ENCODE measurements at places on chromosomes 7 and 10.

- peak; percentile 41 for DNase-seq
Observed at GRCh38 chr10:79376751-79377556, 29.7 kb downstream of the PPIF start.

- DNase-seq: no peak
Observed at GRCh38 chr10:113329121-113329596, 223.7 kb upstream of the HABP2 start.

DNA sequence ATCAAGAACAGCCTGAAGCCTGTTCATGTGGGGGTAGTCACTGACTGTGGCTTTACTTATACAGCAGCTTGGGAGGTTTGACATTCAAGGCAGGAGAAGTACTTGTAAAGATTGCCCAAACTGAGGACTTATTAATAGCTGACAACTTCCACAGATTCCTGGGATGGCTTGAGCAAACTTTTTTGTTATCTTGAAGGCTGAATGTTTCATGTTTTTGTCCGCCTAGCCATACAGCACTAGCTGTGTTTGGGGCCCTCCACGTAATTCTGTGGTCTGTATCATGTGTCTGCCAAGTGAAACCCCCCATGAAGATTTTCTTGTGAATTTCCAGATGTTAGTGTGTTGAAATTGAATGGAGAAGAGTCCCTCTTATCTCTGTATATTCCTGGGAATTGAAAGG lies 38.6 kb downstream of the FAS start:
- no peak for DNase-seq

GRCh38 chr10:12098966-12099365 lies 30.2 kb downstream of the DHTKD1 start:
- DNase-seq: no peak

DNA sequence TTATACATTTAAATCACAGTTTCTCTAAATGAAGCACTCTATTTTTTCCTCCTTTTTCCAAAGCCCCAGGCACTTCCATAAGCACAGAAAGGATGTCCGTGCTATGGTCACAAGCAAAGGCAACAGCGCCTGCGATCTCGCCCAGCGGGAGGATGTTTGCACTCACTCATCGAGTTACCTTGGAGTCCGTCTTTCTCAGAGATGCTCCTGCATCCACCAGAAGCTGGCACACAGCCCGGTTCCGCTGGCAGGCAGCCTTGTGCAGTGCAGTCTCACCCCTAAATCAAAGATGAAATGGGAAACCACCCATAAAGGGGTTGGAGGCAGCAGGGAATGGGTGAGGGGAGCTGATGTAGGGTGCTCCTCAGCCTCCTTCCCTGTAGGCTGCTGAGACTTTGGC lies 51.9 kb upstream of the PTN start:
- DNase-seq: no peak

DNA sequence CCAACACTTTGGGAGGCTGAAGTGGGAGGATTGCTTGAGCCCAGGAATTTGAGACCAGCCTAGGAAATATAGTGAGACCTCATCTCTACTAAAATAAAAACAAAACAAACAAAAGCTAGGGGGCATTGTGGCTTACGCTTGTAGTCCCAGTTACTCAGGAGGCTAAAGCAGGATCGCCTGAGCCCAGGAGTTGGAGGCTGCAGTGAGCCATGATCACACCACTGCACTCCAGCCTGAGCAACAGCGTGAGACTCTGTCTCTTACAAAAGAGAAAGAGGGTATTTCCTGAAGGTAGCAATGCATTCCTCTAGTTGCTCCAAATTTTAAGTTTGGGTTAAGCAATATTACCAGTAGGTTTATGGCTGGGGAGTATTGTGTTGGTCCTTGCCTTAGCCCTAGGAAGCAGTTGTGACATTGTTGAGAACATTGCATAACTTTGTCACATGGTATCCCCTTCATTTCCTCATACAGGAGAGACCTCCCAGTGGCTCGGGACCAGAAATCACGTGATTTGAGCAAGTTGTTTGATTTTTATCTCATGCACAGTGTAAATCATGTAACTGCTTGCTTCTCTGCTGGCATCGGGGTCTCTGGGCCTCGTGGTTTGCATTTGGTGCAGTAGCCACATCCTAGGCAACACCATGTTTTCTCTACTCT lies 23.3 kb upstream of the SMARCD3 start:
- no peak for DNase-seq

GRCh38 chr7:3336042-3336665 lies 35.1 kb downstream of the SDK1 start:
- DNase-seq: no peak

- no peak for DNase-seq
Observed at GRCh38 chr7:150451097-150451793, 815 bp downstream of the GIMAP8 start.

DNA sequence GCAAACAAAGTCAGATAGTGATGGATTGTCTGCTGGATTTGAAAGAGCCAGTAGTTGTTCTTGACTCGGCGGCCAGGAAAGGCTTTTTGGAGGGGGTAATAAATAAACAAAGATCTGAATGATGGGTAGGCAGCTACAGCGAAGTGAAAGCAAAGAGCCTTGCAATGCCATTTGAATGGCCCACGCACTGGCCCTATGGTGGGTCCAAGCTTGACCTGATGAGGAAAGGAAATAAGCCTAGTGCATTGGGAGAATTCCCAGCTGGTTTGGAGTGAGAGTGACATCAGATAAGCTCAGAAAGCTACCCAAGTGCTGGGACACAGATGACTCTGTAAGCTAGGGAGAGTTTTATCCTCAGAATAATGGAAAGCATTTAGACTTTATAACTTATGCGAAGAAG lies 365.2 kb downstream of the PLXDC2 start:
- DNase-seq: no peak

GRCh38 chr7:6203381-6203780 lies 69.0 kb downstream of the CYTH3 start:
- DNase-seq: no peak

GRCh38 chr10:17547060-17547459 lies 70.1 kb downstream of the HACD1 start:
- no peak for DNase-seq

- no peak for DNase-seq
Observed at GRCh38 chr10:89563861-89564478, 28.6 kb upstream of the SLC16A12 start.

GRCh38 chr10:121282797-121283515 lies 315.3 kb downstream of the FGFR2 start:
- no peak for DNase-seq

GRCh38 chr10:109956454-109957091 lies 33.3 kb upstream of the XPNPEP1 start:
- no peak for DNase-seq

- DNase-seq: no peak
Observed at GRCh38 chr7:2062648-2063047, 170.1 kb downstream of the MAD1L1 start.

DNA sequence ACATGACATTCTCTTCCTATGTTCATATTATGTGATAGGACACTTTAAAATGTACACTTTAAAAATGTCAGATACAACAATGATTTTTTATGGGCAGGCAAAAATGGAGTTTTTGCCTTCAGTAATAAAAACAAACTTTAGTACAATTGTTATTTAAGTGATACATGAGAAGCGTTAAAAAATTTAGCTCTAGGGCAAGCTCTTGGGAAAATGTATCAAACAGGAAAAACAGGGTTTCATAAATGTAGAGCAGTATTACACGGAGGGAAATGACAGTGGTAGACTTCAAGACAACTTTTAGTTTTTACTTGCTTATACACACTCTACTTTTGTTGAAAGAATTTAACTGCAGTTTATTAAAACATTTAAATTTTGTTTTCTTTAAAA lies 1.5 kb downstream of the FHIP2A start:
- no peak for DNase-seq

GRCh38 chr7:130868139-130868538 lies 134.1 kb upstream of the KLF14 start:
- DNase-seq: no peak

- no peak for DNase-seq
Observed at GRCh38 chr10:3978761-3979160, 193.8 kb upstream of the KLF6 start.

GRCh38 chr10:63718006-63718405 lies 196.8 kb downstream of the REEP3 start:
- no peak for DNase-seq

DNA sequence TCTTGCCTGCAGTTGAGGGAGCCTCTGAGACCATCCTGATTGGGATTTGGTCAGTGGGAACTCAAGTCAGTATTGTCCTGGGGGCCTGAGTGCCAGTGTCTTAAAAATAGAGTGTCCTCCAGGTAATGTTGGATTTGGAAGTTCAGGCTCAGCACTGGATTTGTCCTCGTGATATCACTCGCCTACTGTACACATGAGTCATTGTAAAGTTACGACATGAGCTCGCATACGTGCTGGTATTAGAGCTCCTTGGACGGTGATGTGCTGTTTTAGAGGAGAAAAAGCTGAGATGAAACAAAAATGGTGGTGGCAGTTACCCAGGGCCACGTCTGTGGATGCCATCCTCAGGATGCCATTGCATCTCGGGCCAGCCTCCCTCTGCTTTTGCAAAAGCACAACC lies 78.2 kb downstream of the MGMT start:
- DNase-seq: no peak

- no peak for DNase-seq
Observed at GRCh38 chr10:6072215-6072934, 10.2 kb upstream of the IL2RA start.

DNA sequence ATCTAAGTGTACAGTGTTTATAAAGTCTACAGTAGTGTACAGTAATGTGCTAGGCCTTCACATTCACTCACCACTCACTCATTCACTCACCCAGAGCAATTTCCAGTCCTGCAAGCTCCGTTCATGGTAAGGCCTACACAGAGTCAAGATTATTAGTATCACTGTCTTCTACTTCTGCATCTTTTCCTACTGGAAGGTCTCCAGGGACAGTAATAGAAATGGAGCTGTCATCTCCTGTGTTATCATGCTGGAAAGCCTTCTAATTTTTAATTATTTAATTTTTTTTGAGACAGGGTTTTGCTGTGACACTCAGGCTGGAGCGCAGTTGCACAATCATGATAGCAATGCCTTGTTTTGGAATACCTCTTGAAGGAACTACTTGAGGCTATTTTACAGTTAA lies 207.0 kb downstream of the HTR7 start:
- no peak for DNase-seq

- DNase-seq: no peak
Observed at GRCh38 chr7:2944739-2945138, 98.9 kb downstream of the CARD11 start.

DNA sequence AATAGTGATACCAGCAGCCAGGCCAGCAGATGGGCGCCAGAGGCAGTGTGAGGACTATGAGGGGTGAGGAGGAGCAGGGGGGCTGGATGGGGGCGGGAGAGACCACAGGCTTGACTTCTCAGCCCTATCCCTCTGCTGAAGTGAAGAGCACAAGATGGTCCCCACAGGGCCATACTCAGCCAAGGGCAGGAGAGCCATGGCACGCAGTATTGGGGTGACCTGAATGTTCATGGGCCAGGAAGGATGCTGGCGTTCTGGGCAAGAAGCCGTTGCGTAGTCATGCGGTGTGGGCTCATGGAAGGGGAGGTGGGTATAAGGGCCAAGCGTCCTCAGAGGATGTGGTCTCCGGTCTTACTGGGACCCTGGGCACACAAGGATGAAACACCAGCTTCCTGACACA lies 146.3 kb downstream of the PRKAG2 start:
- DNase-seq: no peak

DNA sequence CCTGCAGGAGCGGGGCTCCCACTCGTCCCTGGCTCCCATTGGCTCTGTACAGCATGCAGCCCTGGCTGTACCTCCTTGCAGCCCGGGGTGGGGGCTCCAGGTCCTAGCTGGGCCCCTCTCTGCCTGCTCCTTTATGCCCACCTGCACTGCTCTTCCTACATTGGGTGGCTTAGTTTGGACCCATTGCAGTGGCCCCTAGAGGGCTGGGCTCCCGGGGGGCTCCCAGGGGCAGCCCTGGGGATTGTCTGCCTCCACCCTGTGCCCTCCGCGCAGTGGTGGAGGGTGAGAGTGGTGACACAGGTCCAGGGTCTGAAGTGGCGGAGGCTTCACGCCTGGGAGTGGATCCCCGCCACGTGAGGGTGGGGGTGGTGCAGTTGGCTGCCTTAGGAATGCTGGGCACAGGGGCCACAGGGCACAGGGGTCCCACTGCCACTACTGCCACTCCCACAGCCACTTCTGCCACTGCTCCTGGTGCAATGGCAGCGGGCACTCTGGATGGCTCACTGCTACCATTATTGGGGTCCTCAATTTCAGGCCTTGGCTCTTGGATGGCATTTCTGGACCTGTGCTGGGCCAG lies 177.1 kb downstream of the ARL4A start:
- no peak for DNase-seq

DNA sequence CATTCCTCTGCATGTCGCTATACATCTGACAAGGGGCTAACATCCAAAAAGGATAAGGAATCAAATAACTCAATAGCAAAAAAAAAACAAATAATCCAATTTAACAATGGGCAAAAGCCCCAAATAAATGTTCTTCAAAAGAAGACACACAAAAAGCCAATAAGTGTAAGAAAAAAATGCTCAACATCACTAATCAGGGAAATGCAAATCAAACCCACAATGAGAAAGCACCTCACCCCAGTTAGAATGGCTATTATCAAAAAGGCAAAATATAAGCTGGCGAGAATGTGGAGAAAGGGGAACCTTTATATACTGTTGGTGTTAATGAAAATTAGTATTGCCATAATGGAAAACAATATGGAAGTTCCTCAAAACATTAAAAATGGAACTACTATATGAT lies 14.3 kb downstream of the ARHGAP12 start:
- no peak for DNase-seq

- DNase-seq: no peak
Observed at GRCh38 chr10:23897267-23897666, 311.7 kb upstream of the KIAA1217 start.

GRCh38 chr7:38928506-38928905 lies 19.5 kb upstream of the VPS41 start:
- DNase-seq: no peak

GRCh38 chr10:6002809-6003510 lies 25.6 kb upstream of the IL15RA start:
- DNase-seq: no peak

DNA sequence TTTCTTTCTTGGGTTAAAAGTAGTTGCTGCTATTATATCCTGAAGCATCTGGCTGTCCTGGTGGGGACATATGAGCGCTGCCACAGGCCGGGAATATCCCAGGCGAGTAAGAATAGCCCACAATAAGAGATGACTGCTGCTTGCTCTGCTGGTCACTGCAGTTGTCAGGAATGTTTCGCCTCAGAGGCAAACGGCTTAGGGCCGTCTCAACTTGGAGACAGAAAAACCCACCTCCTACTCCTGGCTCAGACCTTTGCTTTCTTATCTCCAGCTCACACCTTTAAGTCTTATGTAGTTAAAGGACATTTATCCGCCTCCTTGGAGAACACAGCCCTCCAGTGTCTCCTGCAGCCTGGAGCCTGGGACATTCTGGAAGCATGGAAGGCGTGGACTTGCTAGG lies at the start of gene GJD4:
Gene GJD4, plus strand, starts transcription at position 151 of the 400 bp plus-strand sequence. Its CDS starts 227 bp downstream, at position 378.
- no peak for DNase-seq

DNA sequence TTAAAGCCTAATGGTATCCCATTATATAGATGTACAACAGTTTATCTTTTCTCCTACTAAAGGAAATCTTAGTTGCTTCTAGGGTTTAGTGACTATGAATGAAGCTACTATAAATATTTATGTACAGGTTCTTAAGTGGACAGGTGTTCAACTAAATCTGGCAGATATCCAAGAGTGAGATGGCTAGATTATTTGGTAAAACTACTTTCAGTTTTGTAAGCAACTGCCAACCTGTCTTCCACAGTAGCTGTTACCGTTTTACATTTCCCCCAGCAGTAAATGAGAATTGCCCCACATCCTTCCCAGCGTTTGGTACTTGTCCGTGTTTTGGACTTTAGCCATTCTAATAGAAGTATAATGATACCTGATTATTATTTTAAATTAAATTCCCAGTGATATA lies 144.9 kb upstream of the MAGI2 start:
- DNase-seq: no peak
